ENCODE measurements at places on chromosomes 2 and 18.

DNA sequence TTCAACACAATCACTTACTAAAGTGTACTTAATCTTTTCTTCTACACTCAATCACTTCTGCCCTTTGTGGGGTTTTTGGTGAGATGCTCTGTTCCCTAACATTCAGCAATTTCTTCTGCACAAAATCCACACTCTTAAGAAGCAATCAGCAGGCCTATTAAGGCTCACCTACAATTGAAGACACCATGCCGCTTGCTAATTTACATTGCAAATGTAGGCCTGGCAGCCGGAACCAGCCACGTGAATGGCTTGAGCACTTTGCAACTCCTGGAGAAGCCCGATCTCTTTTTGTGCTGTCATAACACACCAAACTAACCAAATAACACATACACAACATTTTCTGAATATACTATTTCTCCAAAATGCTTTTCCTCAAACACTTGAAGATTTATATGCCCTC is 66.3 kb downstream of the NYAP2 start:
- no peak for DNase-seq

- DNase-seq = no peak
These were observed 179.6 kb downstream of the SATB2 start for GRCh38 chr2:199278099-199278498.

- DNase-seq = no peak
These were observed 155.2 kb downstream of the GALNT1 start for GRCh38 chr18:35736696-35737095.

DNA sequence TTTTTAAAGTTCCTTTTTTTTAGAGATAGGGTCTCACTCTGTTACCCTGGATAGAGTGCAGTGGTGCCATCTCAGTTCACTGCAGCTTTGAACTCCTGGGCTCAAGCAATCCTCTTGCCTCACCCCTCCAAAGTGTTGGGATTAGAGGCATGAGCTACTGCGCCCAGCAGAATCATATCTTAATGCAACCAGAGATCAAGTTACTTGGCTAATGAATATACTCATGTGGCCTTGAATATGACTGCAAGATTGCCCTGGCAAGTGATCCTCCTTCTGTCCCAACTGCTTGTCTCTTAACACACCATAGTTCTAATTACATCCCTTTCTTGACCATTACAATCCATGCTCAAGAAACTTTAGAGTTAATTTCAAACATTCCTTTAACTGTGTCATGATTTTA is 133.5 kb downstream of the SRBD1 start:
- DNase-seq = no peak

GRCh38 chr2:148990968-148991367 is 47.5 kb upstream of the LYPD6B start:
- DNase-seq = no peak

DNA sequence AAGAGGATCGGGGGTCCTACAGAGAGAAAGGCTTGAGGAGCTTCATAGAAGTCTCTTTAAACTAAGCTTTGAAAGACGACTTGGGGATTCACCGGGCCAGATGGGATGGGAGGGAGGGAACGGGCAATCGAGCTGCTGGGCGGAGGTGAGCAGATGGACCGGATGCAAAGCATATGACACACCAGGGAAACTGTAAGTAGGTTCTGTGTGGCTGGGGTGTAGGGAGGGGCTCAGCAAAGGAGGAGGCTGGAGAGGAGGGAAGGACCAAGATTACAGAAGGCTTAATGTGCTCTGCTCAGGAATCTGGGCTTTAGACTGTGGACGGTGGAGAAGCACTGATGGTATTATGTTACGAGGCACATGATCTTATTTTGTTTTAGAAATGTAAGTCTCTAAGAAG is 131.5 kb downstream of the MAIP1 start:
- DNase-seq = no peak
